Activated CD8-positive, alpha-beta memory T cell treated with anti-CD3 and anti-CD28 coated beads, Interleukin-2, amount 50 U/mL, for 48 hours (primary cell): ENCODE measurements at places on chromosomes 1 and 21.

- peak; percentile 67 for DNase-seq
Observed at GRCh38 chr1:207831517-207832327, 79.2 kb downstream of the CD34 start.

- no peak for DNase-seq
Observed at GRCh38 chr1:236872075-236872666, 77.1 kb downstream of the MTR start.

- DNase-seq, result no peak
Observed at GRCh38 chr21:42434884-42435283, 31.2 kb downstream of the UBASH3A start.

GRCh38 chr1:215599418-215600074 lies 32.4 kb downstream of the KCTD3 start:
- DNase-seq, result no peak

GRCh38 chr1:202125611-202126010 lies 2.9 kb downstream of the GPR37L1 start:
- DNase-seq, result no peak

DNA sequence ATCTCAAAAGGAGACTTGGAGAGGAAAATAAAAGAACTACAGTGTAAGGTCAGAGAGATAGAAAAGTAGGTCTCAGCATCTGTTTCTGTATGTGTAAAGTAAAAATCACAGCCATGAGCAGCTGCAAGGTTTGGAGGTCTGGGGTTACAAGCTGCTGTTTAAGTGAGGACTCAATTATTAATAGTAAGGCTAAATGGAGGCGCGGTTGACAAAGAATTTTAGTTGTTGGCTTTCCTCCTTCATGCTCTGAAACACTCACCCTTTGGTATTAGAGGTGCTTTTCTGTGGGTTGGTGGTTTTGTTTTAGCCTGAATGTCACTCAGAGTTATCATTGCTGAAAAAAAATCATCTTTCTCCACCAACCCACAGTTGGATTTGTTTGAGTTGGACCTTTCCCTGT lies 59.8 kb upstream of the HAO2 start:
- no peak for DNase-seq

GRCh38 chr1:156154317-156154749 lies 948 bp downstream of the SEMA4A start:
- DNase-seq, result peak; percentile 82

GRCh38 chr1:241985787-241986186 lies 13.1 kb downstream of the MAP1LC3C start:
- no peak for DNase-seq

DNA sequence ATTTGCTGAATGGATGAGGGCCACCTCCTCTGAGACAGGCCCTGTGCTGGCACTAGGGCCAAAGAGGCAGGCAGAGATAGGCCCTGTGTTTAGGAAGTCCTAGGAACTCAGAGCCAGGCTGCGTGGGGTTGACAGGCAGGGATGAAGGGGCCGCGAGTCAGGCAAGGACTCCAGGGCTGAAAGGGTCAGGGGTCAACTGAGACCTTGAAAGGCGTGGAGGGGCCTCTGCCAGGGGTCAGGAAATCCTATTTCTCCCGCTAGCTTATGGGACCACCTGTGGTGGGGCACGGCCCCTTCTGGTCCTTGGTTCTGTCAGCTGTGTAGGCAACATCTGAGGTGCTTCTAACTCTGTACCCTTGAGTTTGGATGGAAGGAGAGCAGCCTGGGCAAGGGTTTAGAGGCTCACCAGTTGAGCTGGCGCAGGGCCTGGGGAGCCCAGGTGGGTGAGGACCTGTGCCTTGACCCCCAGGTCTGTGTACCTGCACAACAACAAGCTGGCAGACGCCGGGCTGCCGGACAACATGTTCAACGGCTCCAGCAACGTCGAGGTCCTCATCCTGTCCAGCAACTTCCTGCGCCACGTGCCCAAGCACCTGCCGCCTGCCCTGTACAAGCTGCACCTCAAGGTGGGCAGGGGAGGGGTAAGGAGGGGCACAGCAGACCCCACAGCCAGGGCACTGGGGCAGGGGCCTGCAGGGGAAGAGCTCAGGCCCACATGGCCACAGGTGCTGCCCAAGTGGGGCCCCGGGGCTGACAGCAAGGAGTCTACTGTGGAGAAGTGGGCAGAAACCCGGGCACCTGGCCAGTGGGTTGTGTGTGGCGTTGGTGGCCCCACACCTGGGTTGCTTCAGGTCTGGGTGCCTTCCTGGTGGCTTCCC lies 14.9 kb downstream of the PODN start:
- DNase-seq, result no peak

DNA sequence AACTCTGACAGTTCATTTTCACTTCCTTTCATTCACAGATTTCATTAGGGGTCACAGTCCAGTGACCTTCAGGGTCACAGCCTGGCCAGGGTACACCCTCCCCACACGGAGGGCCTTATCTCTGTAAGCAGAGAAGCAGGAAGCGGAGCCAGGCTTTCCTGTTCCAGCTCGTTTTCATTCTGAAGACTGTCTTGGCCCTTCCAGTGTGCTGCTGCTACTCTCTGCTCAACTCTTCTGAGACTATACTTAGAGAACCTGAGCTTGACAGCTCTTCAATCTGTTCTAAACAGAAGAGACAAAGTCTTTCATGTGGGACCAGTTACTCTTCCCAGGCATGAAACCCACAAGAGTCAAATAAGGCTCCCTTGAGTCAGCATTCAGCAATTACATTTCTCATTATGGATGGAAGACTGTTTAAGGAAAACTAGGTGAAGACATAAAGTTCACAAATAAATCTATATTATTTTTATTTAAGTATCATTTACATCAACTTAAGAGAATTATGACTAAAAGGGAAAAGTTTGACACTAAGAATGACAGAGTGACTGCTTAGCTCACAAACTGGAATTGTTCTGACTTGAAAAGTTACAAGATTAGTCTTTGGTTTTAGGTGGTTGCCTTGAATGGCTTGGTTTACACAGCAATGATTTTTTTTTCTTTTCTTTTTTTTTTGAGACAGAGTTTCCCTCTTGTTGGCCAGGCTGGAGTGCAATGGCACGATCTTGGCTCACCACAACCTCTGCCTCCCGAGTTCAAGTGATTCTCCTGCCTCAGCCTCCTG lies 4.8 kb upstream of the TDRD10 start:
- DNase-seq, result peak; percentile 53

DNA sequence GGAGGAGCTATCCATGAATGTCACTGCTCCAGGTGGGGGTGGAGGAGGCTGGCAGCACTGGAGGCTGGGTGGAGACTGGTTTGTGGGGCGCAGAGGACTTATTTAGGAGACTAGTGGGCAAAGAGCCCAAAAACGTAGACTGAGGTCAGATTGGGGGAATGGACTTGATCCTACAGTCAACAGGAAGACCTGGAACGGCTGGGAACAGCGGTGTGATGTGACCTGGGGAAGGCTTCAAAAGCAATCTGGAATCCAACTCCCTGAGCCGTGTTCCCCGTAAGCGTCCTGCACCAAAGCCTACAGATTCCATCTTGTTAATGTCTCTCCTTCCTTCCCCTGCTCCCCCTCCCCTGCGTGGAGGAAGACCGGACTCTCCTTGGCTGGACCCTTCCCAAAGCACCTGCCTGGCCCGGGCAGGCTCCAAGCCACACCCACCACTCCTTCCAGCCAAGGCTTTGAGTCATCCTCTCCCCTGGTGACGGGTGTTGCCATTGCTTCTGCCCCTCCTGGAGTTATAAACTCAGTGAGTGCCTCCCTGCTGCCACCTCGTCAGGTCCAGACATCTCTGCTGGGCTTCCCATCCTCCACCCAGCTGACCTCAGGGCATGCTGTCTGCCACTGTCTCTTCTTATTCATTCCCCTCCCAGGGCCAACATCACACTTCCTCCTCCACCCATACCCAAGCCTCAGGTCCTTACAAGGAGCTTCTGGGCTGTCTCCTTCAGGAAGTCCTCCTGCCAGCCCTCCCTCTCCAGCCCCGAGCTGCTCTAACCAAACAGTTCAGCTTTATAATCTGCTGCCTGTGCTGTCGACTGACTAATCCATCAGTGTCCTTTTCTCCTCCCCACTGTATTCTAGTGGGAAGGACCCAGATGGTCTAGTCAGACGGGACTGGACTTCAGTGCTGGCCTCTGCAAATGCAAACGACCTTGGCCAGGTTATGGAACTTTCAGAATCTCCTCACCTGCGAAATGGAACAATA lies 1.6 kb upstream of the CLSTN1 start:
- no peak for DNase-seq

DNA sequence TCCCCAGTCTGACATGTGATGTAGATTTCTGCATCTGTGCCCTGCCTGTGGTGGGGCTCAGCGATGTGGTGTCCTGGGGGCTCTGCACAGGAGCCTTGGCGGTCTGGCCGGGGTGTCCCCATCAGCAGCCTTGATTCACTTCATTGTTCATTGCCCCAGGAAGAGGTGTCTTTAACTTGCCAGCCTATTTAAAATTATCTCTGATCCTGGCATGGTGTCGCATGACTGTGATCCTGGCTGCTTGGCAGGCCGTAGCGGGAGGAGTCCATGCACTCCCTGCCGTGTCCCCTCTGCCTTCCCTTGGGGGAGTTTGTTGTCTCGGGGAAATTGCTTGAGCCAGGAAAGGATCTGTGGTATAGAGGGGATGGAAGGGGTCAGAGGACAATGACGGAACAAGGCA lies 59.9 kb downstream of the TRIM11 start:
- DNase-seq, result no peak

DNA sequence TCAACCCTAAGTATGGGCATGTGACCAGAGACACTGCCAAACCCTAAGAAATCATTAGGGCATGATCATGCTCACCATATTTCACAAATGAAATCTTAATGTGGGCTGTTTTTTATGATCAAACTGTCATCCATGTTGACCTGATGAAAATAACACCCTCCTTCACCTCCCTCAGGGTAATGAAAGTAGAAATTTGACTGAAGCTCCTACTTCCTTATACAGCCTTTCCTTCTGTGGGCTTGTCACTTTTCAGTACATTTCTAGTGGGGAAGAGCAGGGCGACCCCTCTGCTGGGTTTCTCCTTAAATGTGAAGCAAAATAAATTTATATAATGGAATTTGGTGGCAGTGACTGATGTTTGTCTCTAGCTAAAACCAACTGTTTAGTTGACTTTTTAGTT lies 25.9 kb downstream of the IVNS1ABP start:
- no peak for DNase-seq

- DNase-seq, result no peak
Observed at GRCh38 chr1:245765230-245766000, 610.6 kb downstream of the KIF26B start.

- DNase-seq, result no peak
Observed at GRCh38 chr21:15567191-15567590, 162.6 kb upstream of the USP25 start.

- no peak for DNase-seq
Observed at GRCh38 chr1:4527819-4528218, 126.6 kb upstream of the AJAP1 start.

DNA sequence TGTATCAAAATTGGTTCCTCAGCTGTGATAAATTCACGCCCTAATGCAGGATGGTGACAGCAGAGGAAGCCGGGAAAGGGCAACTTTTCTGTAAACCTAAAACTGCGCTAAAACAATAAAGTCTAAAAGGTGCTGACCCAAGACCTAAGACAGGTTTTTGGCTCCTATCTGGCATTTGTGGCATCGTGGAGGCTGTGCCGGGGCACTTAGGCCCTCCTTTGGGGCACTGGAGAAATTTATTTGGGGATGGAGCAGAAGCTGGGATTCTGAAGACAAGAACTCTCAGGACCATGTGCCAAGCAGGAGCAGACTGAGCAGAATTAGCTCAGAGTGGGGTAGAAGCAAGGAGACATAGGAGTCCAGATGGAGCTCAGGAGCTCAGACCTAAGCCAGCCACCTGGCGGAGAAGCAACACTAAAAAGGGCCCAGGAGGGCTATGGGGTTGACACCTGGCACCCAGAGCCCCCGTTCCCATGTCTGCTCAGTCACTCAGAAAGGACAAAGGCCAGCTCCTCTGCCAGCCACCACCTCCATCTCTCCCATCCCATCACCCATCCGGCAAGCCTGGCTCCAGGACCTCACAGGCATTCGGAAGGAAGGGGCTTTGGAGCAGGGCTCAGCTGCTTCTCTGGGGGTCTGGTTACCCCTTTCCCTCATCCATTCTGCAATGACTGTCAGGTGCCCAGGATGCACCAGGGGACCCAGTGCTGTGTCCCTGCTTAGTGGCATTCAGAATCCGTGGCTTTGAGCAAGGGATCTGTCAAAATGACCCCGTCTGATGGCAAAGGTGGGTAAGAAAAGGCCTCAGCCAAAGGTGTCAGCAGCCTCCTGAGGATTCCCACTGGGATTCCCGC lies 347.7 kb downstream of the NPHP4 start:
- DNase-seq, result peak; percentile 36

DNA sequence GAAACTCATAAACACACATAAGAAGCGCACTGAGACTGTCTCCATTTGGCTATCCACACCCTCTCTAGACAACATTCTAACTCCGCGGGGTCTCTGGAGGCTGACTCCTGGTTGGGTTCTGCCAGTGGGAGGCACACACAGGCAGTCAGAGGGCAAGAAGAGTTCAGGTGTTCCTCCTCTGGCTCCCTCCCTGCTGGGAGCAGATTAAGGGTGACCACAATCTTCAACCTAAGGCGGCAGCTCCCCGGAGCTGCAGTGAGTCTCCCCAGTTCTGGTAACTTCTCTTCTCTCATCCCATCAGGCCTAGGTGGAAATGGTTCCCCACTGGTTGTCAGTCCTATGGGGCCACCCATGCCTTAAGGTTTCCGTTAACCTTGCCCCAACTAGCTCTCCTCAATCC lies 7.4 kb upstream of the TENT5C start:
- no peak for DNase-seq

DNA sequence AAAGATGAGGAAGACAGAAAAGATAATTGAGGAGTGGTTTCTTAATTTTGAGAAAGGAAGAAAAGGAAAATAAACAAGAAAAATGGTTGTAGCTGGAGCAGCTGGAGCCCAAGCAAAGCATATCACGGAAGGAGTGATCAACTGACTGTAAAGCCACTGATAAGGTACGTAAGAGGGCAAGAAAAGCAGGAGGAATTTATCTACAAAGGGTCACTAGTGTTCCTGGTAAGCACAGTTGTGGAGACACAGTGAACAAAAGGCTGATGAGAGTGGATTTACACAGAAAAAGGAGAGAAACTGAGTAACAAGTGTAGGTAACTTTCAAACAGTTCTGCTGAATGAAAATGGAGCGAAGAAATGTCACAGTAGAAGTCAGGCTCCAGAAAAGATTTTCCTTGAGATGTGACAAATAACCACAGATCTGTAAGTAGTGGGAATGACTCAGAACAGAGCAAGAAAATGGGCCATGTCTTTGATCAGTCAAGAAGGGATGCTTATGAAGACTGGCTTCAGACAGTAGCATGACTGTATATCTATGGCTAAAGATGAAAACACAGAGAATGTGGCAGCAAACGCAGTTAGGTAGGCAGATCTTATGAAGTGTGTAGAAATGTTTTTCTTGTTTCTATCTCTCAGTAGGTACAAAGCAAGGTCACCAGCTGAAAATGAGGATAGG lies 45.6 kb upstream of the RBM34 start:
- no peak for DNase-seq

- DNase-seq, result no peak
Observed at GRCh38 chr1:187433598-187433997, 604.8 kb downstream of the PLA2G4A start.

- DNase-seq, result no peak
Observed at GRCh38 chr1:23899070-23899469, 14.1 kb downstream of the CNR2 start.

GRCh38 chr1:79613046-79613445 lies 606.5 kb upstream of the ADGRL4 start:
- DNase-seq, result no peak

GRCh38 chr1:3896396-3897000 lies 3.6 kb downstream of the C1orf174 start:
- DNase-seq, result no peak
